ENCODE measurements at places on chromosomes 2 and 18.

DNA sequence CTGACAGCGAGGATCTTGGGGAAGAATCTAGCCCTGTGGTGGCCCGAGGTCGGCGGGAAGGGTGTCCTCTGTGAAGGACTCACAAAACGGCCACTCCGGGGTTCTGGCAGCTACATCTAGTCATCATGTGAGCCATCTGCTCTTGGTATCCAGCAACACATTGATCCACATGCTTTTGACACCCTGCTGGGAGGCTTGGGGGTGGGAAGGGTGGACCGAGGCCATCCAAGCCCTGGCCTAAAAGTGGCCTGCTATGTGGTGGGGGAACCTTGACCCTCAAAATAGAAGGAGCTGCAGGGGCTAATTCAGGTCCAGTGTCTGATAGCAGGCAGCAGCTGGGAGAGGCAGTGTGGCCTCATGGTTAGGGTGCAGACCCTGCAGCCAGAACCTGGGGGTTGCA is 145.7 kb downstream of the CELF4 start:
- DNase-seq: no peak

DNA sequence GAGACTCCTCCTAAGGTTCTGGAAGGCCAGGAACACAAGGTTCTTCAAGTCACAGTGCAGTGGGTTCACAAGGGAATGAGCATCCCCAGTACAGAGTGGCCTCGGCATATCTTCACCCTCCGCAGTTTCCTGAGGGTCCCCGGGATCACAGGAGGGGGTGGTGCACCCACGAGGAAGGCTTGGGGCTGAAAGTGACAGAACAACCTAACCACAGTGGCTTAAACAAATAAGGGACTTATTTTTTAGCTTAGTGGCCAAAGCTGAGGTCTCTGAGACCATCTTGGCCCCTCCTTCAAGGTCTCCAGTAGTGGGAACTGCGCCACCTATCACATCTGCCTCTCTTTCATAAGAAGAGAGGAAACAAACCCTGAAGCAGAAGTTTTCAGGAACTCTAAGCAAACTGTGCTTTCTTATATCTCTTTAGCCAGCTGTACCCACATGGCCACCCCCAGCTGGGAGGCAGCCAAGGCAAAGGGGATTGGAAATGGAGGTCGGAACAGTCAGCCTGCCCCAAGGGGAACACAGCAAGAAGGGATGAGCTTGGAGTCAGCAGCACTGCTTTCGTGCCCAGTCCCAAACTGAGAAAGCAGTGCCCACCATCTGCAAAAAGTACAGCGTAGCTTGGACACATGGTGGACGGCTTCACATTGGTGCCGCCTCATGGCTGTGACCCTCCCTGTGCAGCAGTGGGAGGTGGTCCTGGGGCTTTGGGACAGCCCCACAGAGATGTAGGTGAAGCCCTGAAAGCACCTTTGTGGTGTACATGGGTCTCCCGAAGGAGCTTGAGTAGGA is 260.0 kb upstream of the ID2 start:
- DNase-seq: peak; percentile 72

- DNase-seq: no peak
Measured at GRCh38 chr18:69843015-69843414, 104.7 kb downstream of the CD226 start.

DNA sequence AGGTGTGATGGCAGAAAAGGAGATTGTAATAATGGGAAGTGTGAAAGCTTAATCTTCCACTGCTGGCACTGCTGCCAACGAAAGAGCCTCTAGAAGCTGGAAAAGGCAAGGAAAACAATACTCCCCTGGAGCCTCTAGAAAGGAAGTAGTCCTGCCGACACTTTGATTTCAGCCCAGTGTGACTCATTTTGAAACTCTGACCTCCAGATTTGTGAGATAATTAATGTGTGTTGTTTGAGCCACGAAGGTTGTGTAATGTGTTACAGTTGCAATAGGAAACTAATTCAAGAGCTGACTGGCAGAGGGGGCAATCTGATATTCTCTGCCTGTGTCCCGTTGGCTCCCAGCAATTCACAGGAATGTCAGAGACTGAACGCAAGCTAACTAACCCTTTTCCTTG is 219.2 kb upstream of the UBE2E3 start:
- DNase-seq: peak; percentile 90

- DNase-seq: no peak
Measured at GRCh38 chr2:221371347-221371746, 200.8 kb downstream of the EPHA4 start.

- DNase-seq: no peak
Measured at GRCh38 chr2:222864296-222864695, 3.5 kb downstream of the ACSL3 start.

DNA sequence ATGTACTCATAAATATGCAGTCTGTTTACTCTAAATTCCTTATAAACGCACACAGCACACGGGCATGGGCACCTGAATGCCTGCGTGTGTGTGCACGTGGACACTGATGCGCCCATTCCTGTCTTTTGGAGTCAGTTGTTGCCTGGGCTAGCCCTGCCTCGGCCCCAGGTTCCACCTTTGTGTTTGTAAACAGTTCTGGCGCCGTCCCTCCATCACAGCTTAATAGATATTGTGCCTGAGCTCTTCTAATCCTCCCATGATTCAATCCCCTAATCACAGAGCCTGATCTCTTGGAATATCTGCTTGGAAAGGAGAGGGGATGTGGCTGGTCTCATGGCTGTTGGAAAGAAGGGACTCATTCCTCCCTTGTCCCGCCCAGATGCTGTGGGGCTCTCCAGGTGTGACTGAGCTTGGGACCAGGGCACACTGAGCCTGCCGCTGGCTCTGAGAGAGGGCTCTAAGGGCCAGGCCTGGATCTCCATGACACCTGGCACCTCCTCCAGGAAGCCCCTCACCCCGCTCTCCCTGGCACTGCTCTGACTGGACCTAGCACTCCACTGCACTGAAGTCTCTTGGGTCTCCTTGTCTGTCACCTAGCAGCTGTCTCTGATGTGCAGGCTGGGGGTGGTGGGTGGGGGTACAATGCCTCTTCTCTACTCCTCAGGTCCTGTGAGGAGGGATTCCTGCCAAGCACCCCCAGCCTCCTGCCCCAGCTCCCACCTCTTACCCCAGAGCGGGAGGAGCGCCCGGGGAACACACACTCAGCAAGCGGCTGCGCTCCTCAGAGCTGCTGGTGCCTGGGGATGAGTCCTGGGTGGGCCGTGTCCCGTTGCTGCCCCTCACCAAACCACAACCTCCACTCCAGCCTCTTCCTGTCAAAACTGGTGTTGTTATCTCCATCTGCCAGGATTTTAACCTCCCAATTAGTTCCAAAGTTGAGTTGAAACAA is 181.3 kb downstream of the INHBB start:
- no peak for DNase-seq

DNA sequence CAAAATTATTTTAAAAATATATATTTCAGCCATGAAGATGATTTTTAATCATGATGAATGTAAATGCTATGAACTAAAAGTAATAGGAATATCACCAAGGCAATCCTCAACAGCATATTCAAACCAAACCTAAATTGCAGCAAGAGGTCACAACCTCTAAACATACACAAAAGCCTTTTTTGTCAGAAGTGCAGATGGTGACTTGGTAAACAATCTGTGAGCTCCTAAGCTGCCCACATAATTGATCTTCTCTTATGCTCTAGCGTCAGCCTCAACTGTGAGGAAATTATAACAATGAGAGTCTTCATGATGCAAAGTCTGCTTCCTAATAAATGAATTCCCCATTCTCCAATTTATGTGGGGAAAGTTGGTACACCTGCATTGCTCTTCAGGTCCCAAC is 113.2 kb downstream of the TSN start:
- DNase-seq: no peak

GRCh38 chr2:62192811-62193210 is 3.1 kb upstream of the B3GNT2 start:
- DNase-seq: peak; percentile 78

DNA sequence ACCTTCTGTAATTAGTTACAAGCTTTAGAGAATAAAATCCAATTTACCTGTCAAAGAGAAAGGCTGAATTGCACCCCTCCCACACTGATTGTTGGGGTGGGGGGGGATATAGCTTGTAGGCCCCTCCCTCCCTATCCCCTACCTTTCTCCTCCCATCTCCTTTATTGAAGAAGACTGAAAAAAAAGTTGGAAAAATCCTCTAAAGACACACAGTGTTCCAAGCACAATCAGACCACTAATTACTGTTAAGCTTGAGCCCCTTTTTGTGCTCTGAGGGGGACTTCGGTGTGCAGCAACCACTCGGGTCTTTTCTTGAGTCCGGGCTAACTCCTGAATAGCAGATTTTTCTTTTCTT is 43.0 kb upstream of the FZD5 start:
- no peak for DNase-seq

DNA sequence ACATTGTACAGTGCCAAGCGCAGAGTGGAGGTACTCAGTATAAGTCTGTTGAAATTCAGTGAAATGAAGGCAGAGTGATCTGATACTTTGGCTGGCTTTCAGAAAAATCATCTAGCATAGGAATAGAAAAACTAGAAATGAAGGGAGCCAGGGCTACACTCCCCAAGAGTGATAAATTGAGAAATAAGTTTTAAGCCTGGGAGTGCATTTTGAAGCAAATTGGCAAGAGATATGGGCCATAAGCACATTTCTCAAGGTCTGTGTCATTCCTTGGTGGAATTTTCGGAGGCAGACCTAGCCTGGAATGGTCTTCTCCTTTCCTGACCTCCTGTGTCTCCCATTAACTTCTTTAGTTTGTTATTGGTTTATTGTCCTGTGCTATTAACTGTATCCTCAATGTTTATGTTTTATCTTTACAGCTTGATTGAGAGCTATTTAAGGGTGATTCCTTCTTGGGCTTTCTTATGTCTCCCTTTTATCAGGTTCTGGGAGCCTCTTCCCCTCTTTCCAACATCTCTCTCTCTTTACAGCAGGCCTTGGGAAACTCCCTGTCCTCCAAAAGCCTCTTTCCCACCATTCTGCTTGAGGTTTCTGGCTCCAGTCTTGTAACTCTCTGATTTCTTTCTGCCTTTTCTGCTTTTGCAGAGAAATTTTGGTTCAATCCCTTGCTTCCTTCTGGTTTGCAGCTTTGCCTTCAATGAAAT is 649.5 kb downstream of the SLC4A3 start:
- no peak for DNase-seq

GRCh38 chr2:176668912-176669311 is 399.7 kb downstream of the MTX2 start:
- DNase-seq: no peak

DNA sequence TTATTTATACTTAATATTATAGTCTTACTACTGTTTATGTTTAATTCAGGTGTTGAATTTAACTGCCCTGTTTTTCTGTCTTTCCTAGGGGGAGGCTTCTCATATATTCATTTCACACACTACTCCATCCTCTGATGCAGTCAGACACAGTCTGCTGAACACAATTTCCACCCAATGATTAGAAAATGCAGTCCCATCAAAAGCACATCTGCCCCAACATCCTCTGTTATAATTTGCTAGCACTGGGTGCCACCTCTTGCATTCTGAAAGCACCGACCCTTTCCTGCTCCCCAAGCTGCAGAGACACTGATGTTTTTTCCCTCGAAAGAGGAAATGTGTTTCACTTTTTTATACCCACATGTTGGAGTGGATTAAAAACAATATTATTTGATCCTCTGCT is 474.7 kb downstream of the PID1 start:
- DNase-seq: no peak

DNA sequence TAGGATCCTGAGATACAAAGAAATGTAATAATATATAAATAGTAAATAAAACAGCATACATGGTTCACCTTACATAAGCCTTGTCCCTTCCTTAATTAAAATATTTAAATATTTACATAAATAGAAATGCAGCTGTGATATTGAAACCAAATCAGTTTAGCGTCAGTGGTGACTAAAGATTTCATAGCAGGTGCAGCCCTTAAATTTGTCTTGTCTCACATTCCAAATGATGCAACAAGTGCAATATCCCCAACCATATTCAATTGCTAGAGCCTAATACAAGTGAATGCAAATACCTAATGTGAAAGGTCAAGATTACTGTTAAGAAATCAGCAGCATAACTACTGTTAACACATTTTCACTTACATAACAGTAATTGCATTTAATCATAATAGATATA is 539.5 kb downstream of the NYAP2 start:
- no peak for DNase-seq

DNA sequence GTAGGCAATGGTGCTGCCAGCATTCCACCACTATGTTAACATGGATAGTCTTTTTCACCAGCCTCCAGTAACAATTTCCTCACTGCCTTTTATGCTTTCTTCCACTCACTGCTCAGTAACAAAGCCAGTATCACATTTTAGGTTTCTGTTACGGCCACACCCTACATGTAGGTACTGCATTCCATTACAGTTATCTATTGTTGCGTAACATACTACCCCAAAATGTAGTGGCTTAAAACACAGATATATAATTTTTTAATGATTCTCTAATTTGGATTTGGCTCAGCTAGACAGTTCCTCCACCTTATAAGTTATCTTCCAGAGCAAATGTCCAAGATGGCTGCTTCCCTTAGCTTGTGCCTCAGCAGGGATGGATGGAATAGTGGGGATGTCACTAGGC is 498.7 kb upstream of the ACVR2A start:
- DNase-seq: no peak

- DNase-seq: no peak
Measured at GRCh38 chr2:120653046-120653445, 82.6 kb upstream of the GLI2 start.

- DNase-seq: no peak
Measured at GRCh38 chr2:83081826-83082690, 1377.0 kb downstream of the SUCLG1 start.

- no peak for DNase-seq
Measured at GRCh38 chr2:240831594-240832204, 11.7 kb upstream of the KIF1A start.

DNA sequence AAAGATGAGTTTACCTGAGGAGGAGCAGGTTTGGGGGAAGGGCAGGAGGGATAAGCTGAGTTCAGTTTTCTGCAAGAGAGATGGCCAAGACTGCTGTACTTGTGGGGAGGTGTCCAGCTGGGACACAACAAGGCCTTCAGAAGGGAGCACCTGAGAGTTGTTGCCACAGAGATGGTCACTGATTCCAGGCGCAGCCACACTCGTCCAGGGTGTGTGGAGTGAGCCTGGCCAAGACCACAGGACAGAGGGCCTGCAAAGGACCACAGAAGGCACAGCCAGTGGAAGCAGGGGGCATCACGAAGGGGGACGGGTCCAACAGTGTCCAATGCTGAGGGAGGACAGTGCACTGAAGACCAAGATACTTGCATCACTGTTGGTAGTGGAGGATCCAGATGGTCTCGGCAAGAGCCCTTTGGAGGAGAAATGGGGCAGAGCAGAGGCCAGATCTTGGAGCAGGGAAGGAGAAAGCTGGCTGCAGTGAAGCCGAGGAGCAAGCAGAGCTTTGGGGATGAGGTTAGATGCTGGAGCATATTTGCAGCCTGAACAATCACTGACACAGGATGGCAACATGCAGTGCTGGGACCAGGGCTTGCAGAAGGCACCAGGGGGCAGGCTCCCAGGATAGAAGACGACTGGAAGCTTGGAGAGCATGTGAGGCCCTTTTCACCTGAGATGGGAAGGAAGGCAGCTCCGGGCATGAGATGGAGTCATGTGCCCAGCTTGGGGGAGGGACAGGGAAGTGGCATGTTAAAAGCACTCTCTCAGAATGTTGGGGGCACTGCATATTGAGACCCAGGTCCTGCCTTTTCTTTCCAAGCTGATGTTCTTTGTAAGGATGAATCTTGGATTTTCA is 214.0 kb downstream of the CYP26B1 start:
- no peak for DNase-seq
